ENCODE measurements at places on chromosomes 11 and 22.

- DNase-seq, result no peak
Measured at GRCh38 chr11:28627690-28628255, 519.6 kb downstream of the METTL15 start.

DNA sequence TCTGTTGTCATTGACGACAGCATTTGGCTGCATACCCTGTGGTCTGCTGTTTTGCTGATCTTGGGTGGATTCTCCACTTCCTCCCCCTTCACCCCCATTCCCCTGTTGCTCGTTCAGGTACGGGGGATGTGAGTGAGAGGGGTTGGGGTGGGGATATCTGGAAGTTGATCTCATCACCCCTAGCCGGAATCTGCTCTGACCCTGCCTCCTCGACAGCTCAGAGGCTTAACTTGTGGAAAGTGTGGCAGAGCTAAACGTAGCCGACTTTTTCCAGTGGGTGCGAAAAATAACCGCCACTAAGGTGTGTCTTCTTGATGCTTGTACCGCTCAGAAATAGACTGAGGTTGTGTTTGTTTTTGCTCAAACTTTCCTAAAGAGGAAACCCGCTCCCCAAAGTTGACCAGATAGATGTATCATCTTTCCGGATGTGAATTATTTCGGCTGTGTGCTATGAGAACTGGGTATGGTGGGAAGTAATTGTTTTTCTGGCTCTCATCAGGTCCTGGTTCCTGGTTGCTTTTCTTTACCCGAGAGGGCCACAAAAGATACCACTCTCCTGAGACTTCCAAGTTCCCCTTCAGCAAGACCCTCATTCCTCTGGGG is 6.6 kb downstream of the ZBTB16 start:
- DNase-seq, result no peak

DNA sequence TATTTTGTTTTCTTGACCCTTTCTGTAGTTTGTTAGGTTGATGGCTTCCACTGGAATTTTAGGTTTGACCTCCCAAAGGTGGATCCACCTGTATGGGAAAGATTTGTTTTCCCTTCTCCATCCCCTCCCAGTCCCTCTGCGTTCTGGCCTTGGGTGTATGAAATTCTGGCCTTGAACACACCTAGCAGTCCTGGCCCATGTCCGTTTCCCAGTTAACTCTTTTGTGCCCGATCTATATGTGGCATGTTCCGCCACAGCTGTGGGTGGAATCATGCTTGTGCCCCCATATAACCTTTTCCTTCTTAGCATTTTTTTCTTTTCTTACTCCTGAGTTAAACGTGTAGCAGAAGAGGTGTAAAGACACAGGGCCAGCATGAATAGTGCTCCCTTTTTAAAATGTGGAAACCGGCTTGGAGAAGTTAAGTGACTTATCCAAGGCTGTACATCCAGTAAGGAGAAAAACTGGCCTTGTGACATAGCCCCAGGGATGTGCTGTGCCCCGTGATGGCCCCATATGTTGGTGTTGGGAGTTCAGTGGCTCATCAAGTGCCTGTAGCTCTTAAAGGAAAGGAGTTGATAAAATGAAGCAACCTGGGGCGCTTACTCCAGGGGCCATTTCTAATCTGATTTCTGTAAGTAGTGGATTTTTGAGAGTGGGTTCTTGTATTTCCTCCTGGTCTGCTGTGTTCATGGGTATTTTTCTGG is 39.3 kb downstream of the ZNRF3 start:
- DNase-seq, result no peak

GRCh38 chr11:92314499-92314898 is 89.9 kb downstream of the FAT3 start:
- DNase-seq, result no peak

DNA sequence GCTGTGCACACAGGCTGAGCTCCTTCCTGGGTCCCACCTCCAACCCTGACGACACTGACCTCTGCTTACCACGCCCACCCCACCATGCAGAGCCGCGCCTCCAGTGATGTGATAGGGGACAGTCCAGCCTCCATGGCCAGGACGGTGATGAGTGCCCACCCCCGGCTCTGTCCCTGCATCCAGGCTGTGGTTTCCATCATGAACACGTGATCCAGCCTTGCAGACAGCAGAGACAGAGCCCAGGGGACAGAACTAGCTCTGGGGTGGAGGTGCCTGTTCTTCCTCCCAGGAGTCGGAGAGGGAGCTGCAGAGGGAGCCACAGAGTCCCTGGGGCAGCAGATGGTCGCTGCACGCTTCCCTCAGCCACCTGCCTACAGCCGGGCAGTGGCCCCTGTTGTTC is 42.6 kb upstream of the IGSF9B start:
- no peak for DNase-seq

GRCh38 chr11:125869521-125869920 is 17.9 kb upstream of the HYLS1 start:
- DNase-seq, result peak; percentile 59

DNA sequence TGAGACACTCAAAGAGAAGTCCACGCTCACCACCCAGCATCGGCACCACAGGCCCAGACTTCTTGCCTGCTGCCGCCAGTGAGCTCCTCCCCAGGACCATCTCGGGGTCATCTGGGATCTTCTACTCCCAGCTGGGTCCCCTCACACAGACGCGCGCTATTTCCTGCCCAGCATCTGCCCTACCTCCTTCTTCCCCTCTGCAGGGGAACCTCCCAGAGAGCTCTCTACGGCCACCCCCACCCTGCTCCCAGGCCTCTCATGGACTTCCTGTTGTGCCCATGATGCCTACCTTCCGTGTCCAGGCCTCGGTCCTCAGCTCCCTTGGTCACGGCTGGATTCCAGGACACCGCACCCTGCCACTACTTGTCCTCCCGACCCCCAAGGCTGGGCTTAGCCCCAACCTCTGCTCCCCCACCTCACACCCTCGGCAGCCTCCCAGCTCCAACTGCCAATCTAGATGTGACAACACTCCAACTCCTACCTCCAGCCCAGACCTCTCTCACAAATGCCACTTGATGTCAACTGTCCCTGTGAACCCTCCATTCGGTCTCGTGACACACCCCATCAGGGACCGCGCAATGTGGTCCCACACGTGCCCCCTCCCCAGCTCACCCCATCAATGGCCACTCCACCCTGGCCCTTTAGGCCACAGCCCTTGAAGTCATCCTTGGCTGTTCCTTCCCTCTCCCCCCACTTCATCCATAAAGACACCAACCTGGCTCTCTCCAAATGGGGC is 45.3 kb downstream of the SGSM3 start:
- DNase-seq, result no peak

DNA sequence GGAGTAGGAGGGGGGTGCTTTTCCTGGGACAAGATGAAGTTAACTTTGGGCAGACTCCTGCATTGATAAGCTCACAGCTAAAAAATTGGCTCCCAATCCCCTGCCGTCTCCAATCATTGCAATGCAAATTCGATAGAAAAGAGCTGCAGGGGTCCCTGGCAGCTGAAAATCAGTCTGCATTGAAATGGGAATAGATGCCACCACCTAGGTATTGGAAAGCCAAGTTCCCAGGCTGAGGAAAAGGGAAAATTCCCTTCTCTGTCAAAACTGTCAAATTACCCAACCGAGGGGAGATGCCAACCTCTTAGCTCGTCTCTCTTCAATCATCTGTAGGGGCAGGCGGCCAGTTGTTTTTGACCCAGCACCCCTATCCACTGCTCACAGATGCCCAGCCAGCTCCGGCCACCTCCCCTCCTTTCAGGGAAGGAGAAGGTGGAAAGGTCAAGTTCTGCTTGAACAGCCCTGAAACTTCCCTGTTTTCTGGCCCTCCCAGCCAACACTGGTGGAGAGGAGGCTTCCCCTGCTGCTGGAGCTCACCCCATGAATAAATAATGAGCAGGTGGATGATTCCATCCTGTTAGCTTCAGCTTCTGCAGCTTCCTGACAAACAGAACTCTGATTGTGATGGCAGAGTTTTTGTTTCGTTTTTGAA is 916.3 kb downstream of the TBC1D22A start:
- no peak for DNase-seq

GRCh38 chr11:20103281-20103680 is 57.0 kb downstream of the DBX1 start:
- DNase-seq, result no peak

- DNase-seq, result peak; percentile 12
Measured at GRCh38 chr11:129453293-129453721, 77.7 kb downstream of the BARX2 start.

- no peak for DNase-seq
Measured at GRCh38 chr11:45647329-45647728, 18.1 kb downstream of the CHST1 start.

- peak; percentile 43 for DNase-seq
Measured at GRCh38 chr11:61294717-61295595, at the start of gene VWCE. Gene VWCE (minus strand): TSS chr11:61295316. CDS start chr11:61295037, 279 bp downstream.

DNA sequence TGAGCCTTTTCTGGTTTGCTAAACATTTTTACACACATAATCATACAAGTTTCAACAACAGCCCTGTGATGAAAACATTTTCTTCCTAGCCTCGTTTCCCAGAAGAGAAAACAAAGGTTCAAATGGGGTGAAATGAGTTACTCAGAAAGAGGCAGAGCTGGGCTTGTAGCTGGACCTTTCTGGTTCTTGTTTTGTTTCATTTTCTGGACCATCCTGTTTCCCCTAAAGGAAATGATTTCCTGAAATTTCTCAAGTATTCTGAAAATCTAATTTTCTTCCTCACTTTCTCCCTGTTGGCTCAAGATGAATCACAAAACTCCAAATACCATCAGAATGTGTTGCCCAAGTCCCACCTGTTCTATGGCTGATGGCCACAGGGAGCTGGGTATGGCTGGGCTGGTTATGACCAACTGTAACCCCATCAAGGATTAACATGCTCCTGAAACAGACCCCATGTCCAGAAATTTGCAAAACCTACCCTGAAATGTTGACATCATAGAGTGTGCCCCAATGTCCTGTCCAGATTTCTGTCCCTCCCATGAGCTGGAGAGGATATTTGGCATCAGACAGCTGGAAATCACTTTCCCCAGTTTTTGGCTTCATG is 6.7 kb upstream of the APOL4 start:
- DNase-seq, result no peak

DNA sequence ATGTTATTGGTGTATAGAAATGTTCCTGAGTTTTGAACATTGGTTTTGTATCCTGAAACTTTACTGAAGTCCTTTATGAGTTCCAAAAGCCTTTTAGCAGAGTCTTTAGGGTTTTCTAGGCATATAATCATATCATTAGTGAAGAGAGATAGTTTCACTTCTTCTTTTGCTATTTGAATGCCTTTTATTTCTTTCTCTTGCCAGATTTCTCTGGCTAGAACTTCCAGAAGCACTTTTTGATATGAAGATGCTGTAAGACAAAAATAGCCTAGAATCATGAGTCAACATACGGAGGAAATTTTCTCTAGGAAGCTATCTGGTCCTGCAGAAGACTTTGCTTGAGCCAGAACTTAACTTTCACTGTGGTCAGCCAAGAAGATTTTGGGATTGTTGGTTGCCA is 86.7 kb upstream of the IZUMO1R start:
- no peak for DNase-seq

GRCh38 chr11:33893711-33894397 is 2.0 kb upstream of the LMO2 start:
- peak; percentile 51 for DNase-seq

DNA sequence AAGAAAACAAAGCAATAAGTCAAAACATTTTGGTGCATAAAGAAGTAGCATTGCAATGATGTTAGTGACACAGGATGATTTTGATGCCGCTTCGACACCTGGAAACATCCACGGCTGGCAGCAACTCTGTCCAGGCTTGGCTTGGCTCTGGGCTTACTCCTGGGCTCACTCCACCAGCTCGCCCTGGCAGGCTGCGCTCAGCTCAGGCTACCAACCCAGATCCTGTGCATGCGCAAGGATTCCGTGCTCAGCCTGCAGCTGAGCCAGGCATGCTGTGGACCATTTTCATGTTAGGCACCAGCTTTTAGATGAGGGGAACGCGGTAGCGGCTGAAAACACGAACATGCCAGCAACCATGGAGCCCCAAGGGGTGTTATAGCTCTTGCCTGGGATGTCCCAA is 66.0 kb downstream of the SLC25A17 start:
- no peak for DNase-seq

DNA sequence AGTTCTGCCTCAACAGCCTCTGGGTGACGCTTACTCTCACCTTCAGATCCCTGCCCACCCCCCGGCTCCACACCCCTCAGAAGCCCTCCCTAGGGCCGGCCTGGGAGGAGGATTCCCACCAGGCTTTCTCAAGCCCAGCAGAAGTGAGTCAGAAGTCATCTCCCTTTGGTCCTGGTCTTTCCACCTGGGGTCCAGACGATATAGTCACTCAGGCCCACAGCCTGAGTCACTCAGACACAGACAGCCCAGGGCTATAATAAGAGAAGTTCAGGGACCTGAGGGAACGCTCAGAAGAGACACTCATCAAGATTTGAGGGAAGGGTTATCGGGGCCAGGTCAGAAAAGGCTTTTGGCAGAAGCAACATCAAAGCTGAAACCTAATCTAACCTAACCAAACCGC is 127.1 kb downstream of the SPATA19 start:
- DNase-seq, result no peak

- DNase-seq, result peak; percentile 2
Measured at GRCh38 chr22:49632199-49633009, 195.3 kb downstream of the BRD1 start.

DNA sequence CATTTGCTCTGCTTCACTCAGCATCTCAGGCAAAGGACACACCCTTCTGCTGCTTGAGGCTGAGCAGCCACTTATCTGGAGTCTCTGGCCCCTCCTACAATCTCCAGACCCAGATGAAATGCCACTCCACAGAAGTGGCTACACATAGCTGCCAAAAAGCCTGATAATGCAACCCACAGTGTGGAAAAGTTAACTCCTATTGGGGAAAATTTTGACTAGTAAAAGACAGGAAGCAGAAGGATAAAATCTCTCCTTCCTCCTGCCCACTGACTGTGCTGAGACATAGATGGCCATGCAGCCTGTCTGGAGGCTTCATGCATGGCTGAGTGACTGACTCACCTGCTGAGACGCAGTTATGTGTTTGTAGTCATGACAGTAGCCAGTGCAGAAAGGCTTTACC is 92.3 kb upstream of the TEAD1 start:
- DNase-seq, result peak; percentile 73

GRCh38 chr11:7251836-7252682 is at the start of gene SYT9:
Gene SYT9 (plus strand): TSS chr11:7251904. CDS start chr11:7252187, 283 bp downstream.
- DNase-seq, result peak; percentile 15

- DNase-seq, result no peak
Measured at GRCh38 chr22:50603511-50604255, 3.1 kb downstream of the MAPK8IP2 start.

- no peak for DNase-seq
Measured at GRCh38 chr22:45223304-45224117, 17.2 kb downstream of the KIAA0930 start.

GRCh38 chr11:75262436-75262835 is 21.9 kb downstream of the TPBGL start:
- no peak for DNase-seq

- no peak for DNase-seq
Measured at GRCh38 chr11:11845071-11845470, 3.3 kb downstream of the USP47 start.

- DNase-seq, result peak; percentile 6
Measured at GRCh38 chr22:25447067-25447685, 117.3 kb upstream of the GRK3 start.

- no peak for DNase-seq
Measured at GRCh38 chr11:71483692-71484091, 30.7 kb downstream of the NADSYN1 start.

- DNase-seq, result peak; percentile 8
Measured at GRCh38 chr11:33910296-33910957, 18.6 kb upstream of the LMO2 start.
